Fibroblast of lung (primary cell): ENCODE measurements at places on chromosomes 3 and 15. TPM values are rescaled to one million over a fixed set of nuclear protein-coding genes. Genes with fewer than 3 reads are reported as not detected.

DNA sequence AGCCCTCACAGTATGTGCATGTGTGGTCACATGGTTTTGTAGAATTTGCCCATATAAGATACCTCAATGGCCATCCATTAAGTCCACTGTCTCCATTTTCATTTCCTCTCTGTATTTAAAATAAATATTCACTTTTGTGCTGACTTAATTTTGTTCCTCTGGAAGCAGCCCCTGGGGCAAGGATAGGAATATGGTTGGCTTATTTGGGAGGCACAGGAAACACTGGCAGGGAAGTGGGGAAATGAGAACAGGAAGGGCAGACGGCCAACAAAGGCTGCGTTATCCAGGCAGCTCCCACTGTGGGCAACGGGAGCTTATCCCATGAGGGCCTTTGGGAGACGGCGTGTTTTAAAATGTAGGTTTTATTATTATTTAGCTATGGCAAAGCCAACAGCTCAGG lies 148.6 kb downstream of the SHQ1 start:
- no peak for DNase-seq
- no peaks in the 10 kb centered on the region for H3K4me1 ChIP-seq
- H3K36me3 ChIP-seq: no peaks in the 10 kb centered on the region
- H3K27me3 ChIP-seq: peaks cover 3% of the 10 kb centered on the region
- H3K4me3 ChIP-seq: no peak overlapping the region

DNA sequence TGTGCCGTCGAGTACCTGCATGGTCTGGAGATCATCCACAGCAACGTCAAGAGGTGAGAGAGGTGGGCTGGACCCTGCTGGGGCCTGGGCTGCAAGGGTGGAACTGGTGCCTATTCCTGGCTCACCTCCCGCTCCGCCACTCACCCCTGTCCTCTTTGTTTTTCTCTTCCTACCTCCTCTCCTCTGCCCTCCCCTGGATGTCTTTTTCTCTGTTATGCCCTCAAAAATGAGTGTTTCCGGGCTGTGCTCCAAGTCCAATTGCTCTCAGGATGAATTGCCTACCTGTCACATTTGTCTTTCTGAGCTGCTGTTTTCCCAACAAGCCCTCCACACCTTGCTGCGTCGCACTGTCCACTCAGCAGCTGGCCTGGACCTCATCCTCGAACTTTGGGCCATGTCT lies 28.5 kb upstream of the TATDN2 start:
- H3K27me3 ChIP-seq: no peaks in the 10 kb centered on the region
- peaks cover 7% of the 10 kb centered on the region for H3K4me1 ChIP-seq
- peaks cover 5% of the 10 kb centered on the region for H3K36me3 ChIP-seq
- no peak for DNase-seq
- no peak overlapping the region for H3K4me3 ChIP-seq
- H3K27ac ChIP-seq: no peak overlapping the region

- no peaks in the 10 kb centered on the region for H3K4me1 ChIP-seq
- no peaks in the 10 kb centered on the region for H3K36me3 ChIP-seq
- H3K27ac ChIP-seq: no peak overlapping the region
- peaks cover 2% of the 10 kb centered on the region for H3K27me3 ChIP-seq
- H3K4me3 ChIP-seq: no peak overlapping the region
These were observed 58.1 kb upstream of the MCF2L2 start for GRCh38 chr3:183486472-183486871.

DNA sequence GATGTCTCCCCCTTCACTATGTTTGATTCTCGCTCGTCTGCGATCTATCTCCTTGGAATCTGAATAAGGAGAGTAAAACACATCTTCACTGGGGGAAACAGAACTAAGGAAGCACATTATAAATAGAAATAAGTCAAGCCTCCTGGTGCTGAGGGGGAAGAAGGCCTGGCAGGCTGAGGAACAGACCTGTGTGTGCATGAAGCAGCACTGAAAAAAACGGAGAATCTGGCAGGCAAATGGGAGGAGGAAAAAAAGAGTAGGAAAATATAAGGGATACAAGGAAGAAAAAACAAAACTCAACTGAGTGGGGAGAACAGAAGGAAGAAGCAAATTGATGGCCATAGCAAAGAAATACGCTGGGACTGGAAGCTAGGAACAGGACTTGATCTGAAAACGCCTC lies 25.7 kb downstream of the PARP16 start:
- no peaks in the 10 kb centered on the region for H3K27me3 ChIP-seq
- H3K27ac ChIP-seq: no peak overlapping the region
- no peak overlapping the region for H3K4me3 ChIP-seq
- no peak for DNase-seq

DNA sequence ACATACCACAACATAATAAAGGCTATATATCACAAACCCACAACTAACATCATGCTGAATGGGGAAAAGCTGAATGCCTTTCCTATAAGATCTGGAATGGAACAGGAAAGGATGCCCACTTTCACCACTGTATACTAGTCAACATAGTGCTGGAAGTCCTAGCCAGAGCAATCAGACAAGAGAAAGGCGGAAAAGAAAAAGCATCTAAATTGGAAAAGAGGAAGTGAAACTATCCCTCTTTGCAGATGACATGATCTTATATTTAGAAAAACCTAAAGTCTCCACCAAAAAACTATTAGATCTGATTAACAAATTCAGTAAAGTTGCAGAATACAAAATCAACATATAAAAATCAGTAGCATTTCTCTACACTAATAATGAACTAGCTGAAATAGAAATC lies 14.6 kb upstream of the PIK3CA start:
- H3K4me1 ChIP-seq: no peaks in the 10 kb centered on the region
- no peaks in the 10 kb centered on the region for H3K27me3 ChIP-seq
- H3K27ac ChIP-seq: no peak overlapping the region
- DNase-seq: no peak
- H3K4me3 ChIP-seq: no peak overlapping the region
- H3K36me3 ChIP-seq: no peaks in the 10 kb centered on the region

- H3K4me3 ChIP-seq: no peak overlapping the region
- no peaks in the 10 kb centered on the region for H3K27me3 ChIP-seq
- peaks cover 24% of the 10 kb centered on the region for H3K4me1 ChIP-seq
- no peak overlapping the region for H3K27ac ChIP-seq
These were observed 8.8 kb downstream of the DLL4 start for GRCh38 chr15:40937762-40938535.

DNA sequence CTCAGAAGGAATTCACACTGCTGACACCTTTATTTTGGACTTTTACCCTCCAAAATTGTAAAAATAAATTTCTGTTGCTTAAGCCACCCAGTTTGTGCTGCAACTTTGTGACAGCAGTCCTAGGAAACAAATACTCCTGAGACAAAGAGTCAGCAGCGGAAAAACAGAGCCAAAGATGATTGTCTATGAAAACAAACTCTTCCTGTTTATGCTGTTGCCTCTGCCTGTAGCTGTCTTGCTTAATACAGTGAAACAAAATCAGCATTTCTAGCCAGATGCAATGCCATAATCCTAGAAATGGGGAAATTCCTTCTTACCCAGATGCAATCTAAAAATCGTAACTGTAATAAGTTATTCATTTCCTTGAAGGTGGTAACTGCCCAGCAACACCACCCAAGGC lies 387.5 kb upstream of the ATP11B start:
- H3K27ac ChIP-seq: no peak overlapping the region
- H3K36me3 ChIP-seq: no peaks in the 10 kb centered on the region
- DNase-seq: no peak
- no peak overlapping the region for H3K4me3 ChIP-seq

- H3K36me3 ChIP-seq: no peaks in the 10 kb centered on the region
- no peak overlapping the region for H3K4me3 ChIP-seq
- DNase-seq: peak; percentile 45
- H3K27ac ChIP-seq: no peak overlapping the region
- peaks cover 2% of the 10 kb centered on the region for H3K4me1 ChIP-seq
- no peaks in the 10 kb centered on the region for H3K27me3 ChIP-seq
These were observed 18.3 kb downstream of the MYZAP start for GRCh38 chr15:57609805-57610529.

- no peak for DNase-seq
- H3K4me3 ChIP-seq: no peak overlapping the region
- peaks cover 2% of the 10 kb centered on the region for H3K27me3 ChIP-seq
- H3K27ac ChIP-seq: no peak overlapping the region
These were observed 231.1 kb upstream of the PDZRN3 start for GRCh38 chr3:73855813-73856212.

The POLQ gene
- total RNA-seq: 3.3 and 4.1 TPM in 2 replicates

The ESYT3 gene
- total RNA-seq: 0.17 and 0.51 TPM in 2 replicates

The SKOR1 gene
- under 0.01 and 0.17 TPM in 2 replicates for total RNA-seq

The SIDT1 gene
- total RNA-seq: not detected in 2 replicates
